Activated CD8-positive, alpha-beta T cell treated with anti-CD3 and anti-CD28 coated beads for 36 hours (primary cell): ENCODE measurements at places on chromosomes 3 and 15. TPM values are rescaled to one million over a fixed set of nuclear protein-coding genes. Genes with fewer than 3 reads are reported as not detected.
A peak's percentile ranks its signal among the peaks of the same experiment; 100 is the strongest.

RAB6B gene
- 2.0 TPM for total RNA-seq

SNURF gene
- total RNA-seq: 16.7 TPM

- peak; percentile 60 for DNase-seq
Observed at GRCh38 chr3:129001806-129002572, 885 bp downstream of the EFCC1 start.

GREM1 gene
- not detected for total RNA-seq

DNA sequence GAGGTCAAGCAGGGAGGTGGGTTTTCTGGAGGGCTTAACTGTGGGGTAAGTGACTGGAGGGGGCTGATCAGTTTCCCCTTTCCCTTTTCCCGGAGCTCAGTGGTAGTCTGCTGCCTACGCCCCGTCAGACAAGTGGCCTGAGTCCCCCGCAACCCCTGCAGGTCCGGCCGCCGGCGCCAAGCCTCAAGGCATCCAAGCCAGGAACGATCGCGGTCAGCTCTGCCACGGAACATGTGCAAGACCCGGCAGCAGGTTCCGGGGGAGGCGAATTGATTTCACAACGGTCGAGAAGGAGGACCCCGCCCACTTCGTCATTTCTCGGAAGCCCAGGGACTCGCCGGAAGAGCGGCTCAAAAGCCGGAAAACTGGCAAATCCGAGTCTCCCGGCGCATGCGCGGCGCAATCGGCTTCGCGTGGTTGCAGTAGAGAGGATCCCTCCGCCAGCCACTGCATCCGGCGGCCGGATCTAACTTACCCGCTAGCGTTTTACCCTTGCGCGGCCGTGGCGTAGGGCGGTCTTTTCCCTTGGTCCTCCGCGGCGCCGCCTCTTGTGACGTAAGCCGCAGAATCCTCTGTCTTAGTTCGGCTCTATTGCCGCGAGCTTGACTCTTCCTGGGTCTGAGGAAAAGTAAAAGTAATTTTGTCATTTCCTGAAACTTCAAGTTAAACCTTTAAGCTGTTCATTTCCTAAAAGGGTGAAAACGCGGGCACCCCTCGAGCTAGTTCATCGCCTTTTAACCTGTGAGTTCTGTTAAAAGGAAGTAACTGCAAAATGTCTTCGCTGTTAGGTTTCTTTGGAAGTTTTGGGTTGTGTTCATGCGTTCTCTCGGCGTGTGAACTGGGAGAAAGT is 14.9 kb upstream of the CCNL1 start:
- peak; percentile 99 for DNase-seq

GRCh38 chr3:126342991-126343648 is 14.1 kb downstream of the KLF15 start:
- DNase-seq: no peak

- no peak for DNase-seq
Observed at GRCh38 chr15:76967067-76967466, 27.9 kb upstream of the PSTPIP1 start.

TNFSF10 gene
- 21.5 TPM for total RNA-seq

BFSP2 gene
- 0.51 TPM for total RNA-seq

TMEM158 gene
- not detected for total RNA-seq

CKMT1A gene
- total RNA-seq: 0.38 TPM

DNA sequence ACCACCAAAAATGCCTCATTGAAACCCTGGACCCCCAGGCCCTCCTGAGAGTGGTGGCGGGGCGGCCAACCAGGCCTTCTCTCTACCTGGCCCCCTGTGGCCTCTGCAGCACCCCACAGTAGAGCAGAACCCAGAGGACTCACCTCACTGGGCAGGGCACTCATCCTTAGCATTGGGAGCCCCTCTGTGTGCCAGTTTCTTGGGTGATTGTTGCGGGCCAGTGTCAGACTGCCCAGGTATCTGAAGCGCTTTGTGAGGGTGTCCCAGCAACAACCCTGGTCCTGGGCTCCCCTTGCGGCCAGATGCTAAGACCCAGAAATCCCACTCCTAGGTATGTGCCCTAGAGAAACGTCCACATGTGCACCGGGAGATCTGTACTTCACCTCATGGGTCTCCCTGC is 20.7 kb upstream of the MRPS22 start:
- no peak for DNase-seq

DNA sequence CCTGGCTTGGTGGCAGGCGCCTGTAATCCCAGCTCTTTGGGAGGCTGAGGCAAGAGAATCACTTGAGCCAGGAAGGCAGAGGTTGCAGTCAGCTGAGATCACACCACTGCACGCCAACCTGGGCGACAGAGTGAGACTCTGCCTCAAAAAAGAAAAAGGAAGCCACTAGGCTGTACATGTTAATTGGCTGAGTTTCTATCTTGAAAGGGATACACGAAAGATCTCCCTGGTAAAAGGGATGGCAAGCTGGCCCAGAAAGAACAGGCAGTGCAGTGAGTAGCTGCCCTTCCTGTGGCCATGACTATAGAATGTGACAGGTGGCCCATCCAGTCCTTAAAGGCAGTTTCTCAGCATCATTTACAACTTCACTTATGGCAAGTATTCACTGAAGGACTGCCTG is 12.3 kb downstream of the LRIG1 start:
- peak; percentile 19 for DNase-seq

- no peak for DNase-seq
Observed at GRCh38 chr3:113629584-113630421, 66.6 kb downstream of the USF3 start.

FBXO40 gene
- not detected for total RNA-seq

- no peak for DNase-seq
Observed at GRCh38 chr3:183298701-183299153, 45.7 kb downstream of the B3GNT5 start.

APBA2 gene
- 32.0 TPM for total RNA-seq

DNA sequence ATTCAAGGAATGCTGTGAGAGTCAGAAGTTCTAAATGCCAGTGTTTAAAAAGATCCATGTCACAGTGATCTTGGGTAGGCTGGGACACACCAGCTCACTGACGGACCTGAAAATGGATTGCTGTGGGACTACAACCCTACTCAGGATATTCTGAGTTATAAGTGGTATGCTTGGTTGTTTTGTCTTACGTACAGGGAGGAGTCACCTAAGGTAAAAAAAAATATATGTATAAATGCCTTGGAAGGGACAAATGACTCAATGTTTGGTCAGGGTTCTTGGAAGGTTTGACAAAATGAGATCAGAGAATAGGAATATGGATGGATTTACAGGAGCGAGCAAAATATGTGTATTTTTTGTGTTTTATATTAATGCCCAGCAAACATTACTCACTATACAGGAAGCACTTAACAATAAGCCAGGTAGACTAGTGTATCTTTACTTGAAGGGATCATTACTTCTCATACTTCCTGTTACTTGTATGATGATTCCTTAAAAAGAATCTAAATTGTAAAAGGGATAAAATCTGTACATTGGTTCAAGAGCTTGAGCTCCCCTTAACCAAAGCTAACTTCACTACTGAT is 767.3 kb downstream of the GBE1 start:
- no peak for DNase-seq

DNA sequence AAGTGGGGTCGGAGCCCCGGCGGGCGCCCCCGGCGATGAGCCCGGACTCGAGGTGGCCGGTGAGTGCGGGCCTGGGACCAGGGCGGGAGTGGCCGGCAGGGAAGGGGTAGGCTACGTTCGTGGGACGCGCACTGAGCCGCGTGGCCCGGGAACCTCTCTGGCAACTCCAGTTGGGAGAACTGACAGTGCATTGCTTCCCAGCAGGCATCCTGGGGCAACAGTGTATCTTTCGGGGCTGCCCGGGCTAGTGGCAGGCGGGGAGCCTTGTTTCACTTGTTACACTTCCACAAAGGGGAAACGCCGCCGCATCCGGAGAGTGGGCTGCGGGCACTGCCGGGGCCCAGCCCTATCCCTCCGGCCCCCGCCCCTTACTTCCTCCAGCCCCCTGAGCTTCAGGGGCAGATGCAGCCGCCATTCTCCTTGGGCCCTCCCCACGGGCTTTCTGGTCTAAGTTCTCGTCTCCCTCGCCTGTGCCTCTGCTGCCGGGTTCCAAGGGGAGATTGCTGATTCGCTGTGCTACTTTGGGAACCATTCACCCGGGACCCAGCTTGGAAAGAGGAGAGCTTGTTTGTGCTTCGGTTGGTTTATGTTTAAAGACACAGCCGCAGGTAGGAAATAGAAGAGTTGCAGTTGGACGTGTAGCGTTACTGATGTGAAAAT is 675 bp downstream of the BRPF1 start:
- DNase-seq: peak; percentile 77

TICRR gene
- 29.2 TPM for total RNA-seq

FANCD2OS gene
- total RNA-seq: not detected

ZPLD1 gene
- not detected for total RNA-seq

GOLGA8H gene
- total RNA-seq: 0.31 TPM

DNA sequence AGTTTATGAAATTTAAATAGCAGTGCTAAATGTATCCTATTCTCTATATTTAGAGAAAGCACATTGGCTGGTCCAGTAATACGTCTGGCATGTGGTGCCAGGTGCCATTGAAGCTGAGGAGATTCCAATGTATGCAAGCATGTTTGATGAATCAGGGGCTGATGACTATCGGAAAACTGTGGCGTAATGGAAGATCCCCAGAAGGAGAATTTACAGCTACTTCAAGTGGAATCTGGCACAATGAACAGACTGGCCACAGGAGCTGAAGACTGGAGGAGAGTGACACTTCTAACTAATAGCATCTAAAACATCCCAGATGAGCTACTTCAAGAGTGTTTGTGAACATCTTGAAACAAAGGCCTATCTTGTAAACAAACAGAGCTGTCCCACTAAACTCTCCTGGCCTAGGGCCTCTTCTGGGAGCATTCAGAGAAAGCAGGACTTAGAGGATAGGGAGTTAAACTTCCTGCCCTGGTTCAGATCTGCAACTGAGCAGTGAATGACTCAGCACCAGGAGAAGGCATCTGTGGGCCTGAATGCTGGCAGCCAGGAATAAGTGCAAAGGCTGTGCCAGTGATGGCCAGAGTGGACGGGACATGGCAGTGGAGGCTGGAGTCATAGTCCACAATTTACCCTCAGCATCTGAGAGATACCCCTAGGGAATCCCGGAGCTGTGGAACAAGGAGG is 15.2 kb upstream of the ACTC1 start:
- no peak for DNase-seq

DNA sequence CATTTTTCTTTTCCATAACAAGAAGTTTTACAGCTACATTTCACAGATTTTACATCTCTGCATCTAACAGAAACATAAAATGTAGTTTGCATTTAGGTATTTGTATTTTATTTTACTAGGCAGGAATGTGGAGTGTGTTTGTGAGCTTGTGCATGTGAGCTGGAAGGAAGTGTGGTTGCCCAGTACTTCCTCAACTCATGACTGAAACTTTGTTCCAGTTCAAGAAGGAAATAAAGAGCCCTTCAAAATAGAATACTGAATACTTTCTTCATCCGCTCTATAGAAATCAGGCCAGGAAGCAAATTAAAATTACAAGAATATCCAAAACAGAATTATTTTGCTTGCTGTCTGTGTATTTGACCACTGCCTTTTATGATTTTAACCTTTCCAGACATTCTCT is 81.3 kb downstream of the CHL1 start:
- DNase-seq: no peak

GOLGA8K gene
- total RNA-seq: 0.49 TPM

PLOD2 gene
- 2.0 TPM for total RNA-seq

DNA sequence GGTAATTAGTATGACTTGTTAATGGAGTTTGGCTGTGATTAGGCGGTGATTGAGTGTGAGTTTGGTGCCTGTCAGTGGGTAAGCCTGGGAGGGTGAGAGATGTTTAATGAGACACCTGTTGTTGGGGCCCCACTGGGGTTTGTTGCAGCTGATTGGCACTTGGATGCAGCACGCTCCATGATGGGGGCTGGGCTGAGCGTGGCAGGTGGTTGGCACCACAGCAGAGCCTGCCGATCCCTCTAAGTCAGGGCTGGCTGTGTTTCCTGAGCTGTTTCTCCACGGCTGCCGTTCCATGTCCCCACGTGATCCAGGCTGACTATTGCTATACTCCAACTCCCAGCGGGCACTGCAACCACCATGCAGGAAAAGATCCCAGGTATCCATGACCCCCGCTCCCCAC is 93.5 kb upstream of the ARRDC4 start:
- no peak for DNase-seq
